ENCODE measurements at places on chromosomes 1 and 21.

- no peak for DNase-seq
Measured at GRCh38 chr1:156912310-156912709, 8.1 kb upstream of the LRRC71 start.

DNA sequence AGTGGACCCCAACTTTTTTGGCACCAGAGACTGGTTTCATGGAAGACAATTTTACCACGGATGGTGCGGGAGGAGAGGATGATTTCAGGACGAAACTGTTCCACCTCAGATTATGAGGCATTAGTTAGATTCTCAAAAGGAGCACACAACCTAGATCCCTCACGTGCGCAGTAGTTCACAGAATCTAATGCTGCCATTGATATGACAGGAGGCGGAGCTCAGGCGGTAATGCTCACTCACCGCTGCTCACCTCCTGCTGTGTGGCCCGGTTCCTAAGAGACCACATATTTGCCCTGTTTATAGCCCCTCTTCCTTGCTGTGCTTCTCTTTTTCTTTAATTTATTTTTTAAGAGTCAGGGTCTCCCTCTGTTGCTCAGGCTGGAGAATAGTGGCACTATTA, 4.6 kb downstream of the NTRK1 start:
- no peak for DNase-seq

- DNase-seq = no peak
Measured at GRCh38 chr1:31955917-31956736, 18.0 kb upstream of the PTP4A2 start.

DNA sequence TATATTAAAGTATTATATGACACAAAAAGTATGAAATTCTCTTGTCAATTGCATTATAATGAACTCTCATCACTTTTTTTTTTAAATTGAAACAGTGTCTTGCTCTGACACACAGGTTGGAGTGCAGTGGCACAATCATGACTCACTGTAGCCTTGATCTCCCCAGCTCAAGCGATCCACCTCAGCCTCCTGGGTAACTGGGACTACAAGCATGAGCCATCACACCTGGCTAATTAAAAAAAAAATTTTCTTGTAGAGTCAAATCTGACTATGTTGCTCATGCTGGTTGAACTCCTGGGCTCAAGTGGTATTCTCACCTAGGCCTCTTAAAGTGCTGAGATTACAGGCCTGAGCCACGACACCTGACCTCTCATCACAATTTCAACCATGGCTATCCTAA, 259.3 kb downstream of the S1PR1 start:
- DNase-seq = no peak

Data from foreskin melanocyte (primary cell).